ENCODE measurements at places on chromosomes 4 and X. TPM values are rescaled to one million over a fixed set of nuclear protein-coding genes. Genes with fewer than 3 reads are reported as not detected.

The PTPN13 gene
- total RNA-seq = 133 TPM

The TEX11 gene
- not detected for total RNA-seq

The RASGEF1B gene
- total RNA-seq = 0.16 TPM

The CCDC110 gene
- not detected for total RNA-seq

The SPACA5B gene
- total RNA-seq = not detected

The ZC4H2 gene
- total RNA-seq = 7.1 TPM

The WWC2 gene
- total RNA-seq = 40.4 TPM

The TLR1 gene
- 1.5 TPM for total RNA-seq

The NEIL3 gene
- total RNA-seq = 5.4 TPM

All from hair follicle dermal papilla cell (primary cell).